ENCODE measurements at places on chromosomes 2 and 18.

GRCh38 chr2:53432936-53433335, 334.7 kb upstream of the CHAC2 start:
- DNase-seq: no peak

- DNase-seq: no peak
These were observed 543.2 kb downstream of the DCDC2C start for GRCh38 chr2:4246364-4247131.

DNA sequence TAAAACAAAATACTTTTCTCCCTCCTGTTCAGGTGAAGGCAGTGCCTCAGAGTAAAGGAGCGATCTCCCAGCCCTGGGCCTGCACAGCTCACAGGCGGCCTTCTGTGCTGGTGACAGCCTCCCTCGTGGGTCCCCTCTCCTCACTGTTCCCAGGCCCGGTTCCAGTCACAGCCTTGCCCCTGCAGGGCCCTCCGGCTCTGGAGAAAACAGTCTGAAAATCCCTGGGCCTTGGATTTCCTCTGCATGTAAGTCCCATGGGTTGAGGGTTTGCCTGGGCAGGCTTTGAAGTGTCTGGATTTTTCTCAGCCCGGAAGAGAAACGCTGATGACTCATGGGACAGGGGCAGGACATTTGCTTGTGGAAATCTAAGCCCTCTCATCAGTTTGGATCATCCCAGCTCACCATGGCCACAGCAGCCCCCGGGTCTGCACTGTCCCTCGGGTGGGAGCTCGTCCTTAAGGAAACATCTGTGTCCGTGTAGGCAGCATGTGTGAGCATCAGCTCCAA, 186.1 kb upstream of the RAB12 start:
- no peak for DNase-seq

GRCh38 chr18:49094979-49095632, 144.3 kb upstream of the SMAD7 start:
- DNase-seq: no peak

DNA sequence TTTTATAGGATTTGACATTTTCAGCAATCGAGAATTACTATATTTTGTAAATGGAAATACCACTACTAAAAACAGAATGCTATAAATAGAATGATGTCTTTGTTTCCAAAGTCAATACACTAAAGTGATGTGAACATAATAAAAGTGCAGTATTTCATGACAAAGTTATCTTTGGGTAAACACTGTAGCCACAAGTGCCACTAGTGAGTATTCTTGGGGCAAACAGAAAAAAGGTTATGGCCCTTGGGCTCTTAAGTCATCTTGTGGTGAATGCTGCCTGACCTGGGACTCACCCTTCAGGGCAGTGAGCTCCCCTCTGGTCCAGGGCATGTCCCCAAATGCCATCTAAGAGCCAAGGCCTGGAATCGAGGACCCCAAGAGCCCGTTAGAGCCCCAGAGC, 99.2 kb upstream of the KYNU start:
- DNase-seq: no peak

DNA sequence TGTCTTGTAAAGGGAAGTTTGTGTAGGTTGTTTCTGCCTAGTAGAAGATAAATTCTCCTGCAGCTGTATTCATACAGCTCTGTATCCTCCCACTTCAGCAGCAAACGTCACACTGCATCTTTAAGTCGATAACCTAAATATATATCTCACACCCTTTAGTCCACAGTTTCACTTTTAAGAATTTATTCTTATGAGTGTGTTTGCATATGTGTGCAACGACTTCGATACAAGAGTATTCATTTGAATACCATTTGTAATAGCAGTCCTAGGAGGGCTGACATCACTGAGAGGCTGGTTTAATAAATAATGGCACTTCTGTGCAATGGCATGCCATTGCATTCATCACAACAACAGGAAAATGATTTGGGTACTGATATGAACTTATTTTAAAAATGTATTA, 63.8 kb upstream of the MSH6 start:
- DNase-seq: no peak

- DNase-seq: no peak
These were observed 286.8 kb upstream of the HS6ST1 start for GRCh38 chr2:128605421-128605820.

- DNase-seq: no peak
These were observed 138.9 kb downstream of the LTBP1 start for GRCh38 chr2:33085646-33086045.

GRCh38 chr2:213846856-213847255, 562.6 kb downstream of the SPAG16 start:
- DNase-seq: no peak

GRCh38 chr2:216557820-216558219, 59.2 kb downstream of the RPL37A start:
- DNase-seq: no peak

DNA sequence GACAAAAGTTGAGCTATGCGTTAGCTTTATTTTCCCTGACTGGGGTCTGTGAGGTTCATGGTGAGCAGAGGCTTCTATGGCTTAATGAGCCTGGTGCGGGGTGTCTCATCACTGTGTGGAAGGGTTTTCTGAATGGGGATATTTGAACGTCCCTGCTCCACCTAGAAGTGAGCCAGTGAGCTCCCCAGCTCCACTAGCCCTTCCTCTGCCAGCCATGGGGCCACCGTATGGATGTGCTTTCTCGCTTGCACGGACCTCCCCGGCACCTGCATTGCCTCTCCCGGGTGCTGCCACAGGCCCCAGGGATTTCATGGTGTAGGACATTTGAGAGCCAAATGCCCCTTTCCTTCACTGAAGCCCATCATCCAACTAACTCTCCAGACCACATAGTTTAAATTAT, 37.8 kb downstream of the CYP26B1 start:
- no peak for DNase-seq

DNA sequence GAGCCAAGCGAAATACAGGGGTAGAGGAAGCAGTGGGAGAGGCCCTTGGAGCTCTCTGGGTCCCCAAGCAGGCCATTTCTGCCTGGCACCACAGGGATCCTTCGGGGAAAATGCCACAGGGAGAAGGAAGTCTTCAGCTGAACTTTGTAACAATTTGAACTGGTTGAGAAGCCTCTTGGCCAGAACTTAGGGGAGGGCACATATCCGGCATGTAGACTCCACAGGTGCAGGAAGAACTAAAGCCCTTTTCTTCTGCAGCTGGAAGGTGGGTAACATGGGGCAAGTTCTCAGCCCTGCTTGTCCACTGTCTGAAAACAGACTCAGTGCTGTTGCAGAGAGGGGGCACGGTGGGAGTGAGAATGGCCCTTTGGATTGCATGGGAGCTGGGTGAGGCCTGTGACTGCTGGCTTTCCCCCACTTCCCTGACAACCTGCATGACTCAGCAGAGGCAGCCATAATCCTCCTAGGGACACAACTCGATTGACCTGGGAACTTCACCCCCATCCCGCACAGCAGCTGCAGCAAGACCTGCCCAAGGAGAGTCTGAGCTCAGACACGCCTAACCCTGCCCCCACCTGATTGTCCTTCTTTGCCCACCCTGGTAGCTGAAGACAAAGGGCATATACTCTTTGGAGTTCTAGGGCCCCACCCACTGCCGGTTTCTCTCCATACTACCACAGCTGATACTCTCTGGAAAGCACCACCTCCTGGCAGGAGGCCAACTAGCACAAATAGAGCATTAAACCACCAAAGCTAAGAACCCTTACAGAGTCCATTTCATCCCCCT, 101.6 kb upstream of the FAM136A start:
- no peak for DNase-seq

DNA sequence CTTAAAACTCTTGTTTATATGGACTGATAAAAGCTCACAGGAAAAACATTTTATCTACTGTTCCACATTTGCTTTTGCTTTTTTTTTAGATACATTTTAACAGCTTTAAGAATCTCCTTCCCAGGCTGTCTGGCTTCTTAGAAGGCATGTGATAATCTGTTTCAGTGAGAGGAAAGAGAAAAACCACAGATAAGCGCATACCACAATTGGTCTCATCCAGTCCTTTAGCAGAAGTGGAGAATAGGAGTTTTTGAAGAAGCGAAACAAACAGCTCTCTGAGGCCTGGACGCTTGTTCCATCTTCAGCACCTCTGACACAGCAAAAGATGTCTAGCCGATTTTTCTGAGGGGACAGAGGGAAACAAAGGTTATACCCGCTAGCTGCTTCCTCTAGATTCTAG, 37.6 kb downstream of the RMC1 start:
- no peak for DNase-seq

DNA sequence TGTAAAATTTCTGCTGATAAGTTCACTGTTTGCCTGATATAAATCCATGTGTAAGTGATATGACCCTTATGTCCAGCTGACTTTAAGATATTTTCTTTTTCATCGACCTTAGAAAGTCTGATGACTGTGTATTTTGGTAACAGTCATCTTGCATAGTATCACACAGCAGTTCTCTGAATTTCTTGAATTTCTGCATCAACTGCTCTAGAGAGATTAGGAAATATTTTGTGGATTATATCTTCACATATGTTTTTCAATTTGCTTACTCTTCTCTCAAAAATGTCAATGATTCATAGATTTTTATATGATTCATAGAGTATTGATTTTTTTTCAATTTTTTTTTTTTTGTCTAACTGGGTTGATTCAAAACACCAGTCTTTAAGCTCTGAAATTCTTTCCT, 945.3 kb downstream of the TRIB2 start:
- no peak for DNase-seq

GRCh38 chr2:126650994-126651393, 5.0 kb upstream of the GYPC start:
- DNase-seq: peak; percentile 59

DNA sequence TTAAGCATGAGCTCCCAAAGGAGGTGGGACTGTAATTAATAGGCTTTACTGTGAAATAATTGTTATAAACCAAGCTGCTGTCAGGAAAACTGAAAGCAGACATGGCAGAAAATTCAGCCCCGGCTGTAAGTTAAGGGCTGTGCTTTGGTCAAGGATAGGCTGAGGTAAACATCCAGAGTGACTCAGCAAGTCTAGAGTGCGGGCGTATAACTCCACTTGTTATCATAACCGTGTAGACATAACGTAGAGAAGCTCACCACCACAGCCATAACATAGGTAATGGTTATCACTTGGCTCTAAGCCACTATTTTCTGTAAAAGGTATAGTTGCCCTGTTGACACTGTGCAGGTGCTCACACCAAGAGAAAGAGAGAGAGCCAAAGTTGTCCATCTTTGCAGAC, 316.8 kb downstream of the DCDC2C start:
- no peak for DNase-seq

- DNase-seq: no peak
These were observed 14.2 kb upstream of the RAB27B start for GRCh38 chr18:54813977-54814565.

GRCh38 chr2:172931918-172932520, 143.6 kb upstream of the MAP3K20 start:
- peak; percentile 34 for DNase-seq

- DNase-seq: no peak
These were observed 27.4 kb downstream of the TFPI start for GRCh38 chr2:187526792-187527191.

- no peak for DNase-seq
These were observed 4.4 kb downstream of the SULT1C4 start for GRCh38 chr2:108382196-108382595.

DNA sequence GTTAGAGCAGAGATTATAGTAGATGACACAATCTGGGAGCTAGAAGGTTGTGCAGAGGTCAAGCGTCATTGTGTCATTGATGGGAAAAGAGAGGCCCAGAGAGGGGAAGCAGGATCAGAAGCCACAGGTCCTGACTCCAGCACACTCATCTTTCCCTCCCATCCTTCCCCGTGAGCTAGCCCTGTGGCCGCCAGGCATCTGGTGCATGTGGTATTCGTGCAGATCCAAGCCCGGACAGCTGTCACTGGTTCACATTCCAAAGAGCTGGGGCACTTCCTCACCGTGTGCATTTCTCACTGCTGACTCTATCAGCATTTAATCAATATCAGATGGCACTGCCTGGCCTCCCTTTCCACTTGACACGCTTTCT, 94.1 kb upstream of the THOC1 start:
- DNase-seq: no peak

- DNase-seq: no peak
These were observed 71.7 kb downstream of the HPCAL1 start for GRCh38 chr2:10374362-10374943.

- no peak for DNase-seq
These were observed 116.4 kb downstream of the CBLN2 start for GRCh38 chr18:72427721-72428120.

- DNase-seq: peak; percentile 7
These were observed 180.7 kb upstream of the ID2 start for GRCh38 chr2:8501061-8501720.

DNA sequence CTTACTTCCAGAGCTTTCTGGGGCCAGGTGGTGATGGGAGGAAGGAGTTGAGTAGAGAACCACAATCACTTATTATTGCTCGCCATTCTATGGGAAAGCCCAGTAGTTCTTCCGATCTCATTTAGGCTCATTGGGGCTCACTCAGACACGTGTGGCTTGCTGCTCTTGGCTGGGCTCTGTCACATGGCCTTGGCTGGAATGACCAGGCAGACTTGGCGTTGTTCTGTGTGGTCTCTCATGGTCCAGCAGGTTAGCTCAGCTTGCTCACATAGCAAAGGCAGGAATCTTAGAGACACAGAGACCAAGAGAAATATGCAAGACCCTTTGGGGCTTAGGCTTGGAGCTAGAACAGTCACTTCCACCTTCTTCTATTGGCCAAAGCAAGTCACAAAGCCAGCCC, 261.2 kb downstream of the LOXHD1 start:
- no peak for DNase-seq

DNA sequence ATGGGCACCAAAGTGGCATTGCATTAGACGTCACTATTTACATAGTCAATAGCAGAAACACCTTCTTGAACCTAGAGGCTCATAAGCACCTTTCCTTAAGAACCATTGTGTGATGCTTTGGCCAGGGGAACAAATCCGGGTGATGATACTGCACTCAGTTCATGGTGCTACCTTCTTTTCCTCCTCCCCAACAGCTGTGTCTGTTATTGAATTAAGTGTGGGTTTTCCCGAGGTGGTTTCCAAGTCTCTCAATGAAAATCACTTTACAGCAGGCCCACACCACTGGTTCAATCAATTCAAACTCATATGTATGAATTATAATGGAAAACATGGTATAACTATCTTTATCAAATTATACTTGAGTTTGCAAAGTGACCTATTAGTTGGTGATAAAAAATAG, 9.3 kb upstream of the EFEMP1 start:
- no peak for DNase-seq

DNA sequence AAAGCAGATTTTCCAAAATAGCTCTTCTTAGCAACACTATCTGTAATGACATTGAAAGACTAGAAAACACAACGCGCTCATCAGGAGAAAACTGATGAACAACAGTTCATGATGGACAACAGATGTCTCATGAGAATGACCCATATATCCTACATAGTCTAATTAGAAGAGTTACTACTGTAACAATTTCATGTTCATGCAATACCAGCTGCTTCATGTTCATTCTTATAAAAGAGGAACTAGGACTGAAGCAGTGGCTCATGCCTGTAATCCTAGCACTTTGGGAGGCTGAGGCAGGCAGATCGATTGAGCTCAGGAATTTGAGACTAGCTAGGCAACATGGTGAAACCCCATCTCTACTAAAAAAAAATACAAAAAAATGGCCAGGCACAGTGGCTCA, 22.7 kb downstream of the TRAPPC8 start:
- no peak for DNase-seq

Measured in hematopoietic multipotent progenitor cell treated with erythropoietin and hydrocortisone succinate and interleukin-3 and kit ligand, for 17 days (in vitro differentiated cells).